ENCODE measurements at places on chromosomes 4 and X.
A peak's percentile ranks its signal among the peaks of the same experiment; 100 is the strongest.

- DNase-seq, result no peak
These were observed 19.8 kb upstream of the FAM9A start for GRCh38 chrX:8820910-8821527.

GRCh38 chr4:125728568-125728967 is 413.8 kb downstream of the FAT4 start:
- no peak for DNase-seq

DNA sequence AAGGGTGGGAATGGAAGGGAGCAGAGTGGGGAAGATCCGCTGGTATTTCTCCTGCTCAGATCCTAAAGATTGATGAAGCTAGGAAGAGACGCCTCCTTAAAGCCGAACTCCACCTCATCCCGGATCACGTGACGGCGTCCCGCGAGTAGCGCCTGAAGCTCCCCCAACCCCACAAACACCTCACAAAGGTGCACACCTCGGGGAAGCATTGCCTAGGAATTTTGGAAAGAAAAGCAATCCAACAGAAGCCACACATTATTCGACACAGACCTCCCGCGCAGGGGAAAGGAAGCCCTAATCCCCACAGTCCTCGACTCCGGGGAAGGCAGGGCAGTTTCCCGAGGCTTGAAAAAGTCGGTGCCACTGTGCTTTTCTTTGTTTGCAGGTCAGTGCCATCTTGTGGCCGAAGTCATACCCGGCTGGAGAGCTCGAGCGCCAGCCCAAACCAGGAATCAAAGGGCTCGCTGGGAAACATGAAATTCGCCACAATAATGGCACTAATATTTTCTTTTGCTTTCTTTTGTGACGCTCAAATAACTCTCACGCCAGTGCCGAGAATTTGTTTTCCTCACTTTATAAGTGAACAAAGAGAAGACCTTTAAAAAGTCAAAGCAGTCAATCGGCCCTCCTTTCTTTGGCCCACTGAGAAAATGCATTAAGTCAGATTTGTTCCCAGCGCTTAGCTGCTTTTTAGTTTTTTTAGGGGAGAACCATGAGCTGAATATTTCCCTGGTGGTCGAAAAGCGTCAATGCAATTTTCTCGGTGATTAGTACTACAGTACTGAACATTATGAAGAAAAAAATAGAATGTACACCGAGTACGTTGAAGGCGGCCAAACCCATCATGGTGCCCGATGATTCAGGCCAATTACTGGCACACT is at the start of gene NPY1R:
TSS of gene NPY1R (minus strand) at position 71 of the 881 bp plus-strand sequence. CDS start 6,042 bp downstream, outside the sequence.
- DNase-seq, result peak; percentile 79

DNA sequence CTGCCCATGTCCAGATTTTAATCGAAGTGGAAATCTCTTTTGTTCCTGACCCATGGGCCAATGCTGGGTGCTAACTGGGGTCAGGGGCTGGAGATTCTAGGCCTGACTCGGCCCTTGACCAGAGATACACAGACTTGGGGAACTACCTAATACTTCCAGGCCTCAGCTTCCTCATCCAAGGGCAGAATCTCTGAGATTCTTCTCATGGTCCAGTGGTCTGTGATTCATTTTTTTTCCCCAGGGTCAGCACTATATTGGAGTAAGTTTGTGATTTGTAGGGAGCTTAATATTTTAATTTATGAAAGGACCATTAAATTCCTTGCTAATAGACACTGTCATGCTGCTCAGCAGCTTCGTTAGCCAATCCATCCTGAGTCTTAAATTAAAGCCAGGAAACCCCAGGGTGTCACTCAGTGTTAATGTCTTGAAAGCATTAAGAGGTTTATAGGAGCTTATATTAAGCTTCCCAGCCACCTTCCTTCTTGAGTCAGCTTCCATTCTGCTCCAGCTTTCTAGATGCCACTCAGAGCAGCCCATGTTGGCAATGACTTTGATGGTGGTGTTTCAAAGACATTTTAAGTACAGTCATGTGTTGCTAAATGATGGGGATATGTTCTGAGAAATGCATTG is 27.0 kb upstream of the PROM1 start:
- DNase-seq, result no peak

- DNase-seq, result no peak
These were observed 22.2 kb upstream of the HSPA4L start for GRCh38 chr4:127759893-127760292.

GRCh38 chrX:154750301-154751202 is at the start of gene GAB3:
TSS of gene GAB3 (minus strand) at chrX:154751077. CDS start at chrX:154751025, 52 bp downstream.
- no peak for DNase-seq

GRCh38 chr4:74361671-74362070 is 3.3 kb upstream of the EREG start:
- no peak for DNase-seq

GRCh38 chrX:102849396-102849795 is 87.7 kb upstream of the RAB40AL start:
- DNase-seq, result no peak

DNA sequence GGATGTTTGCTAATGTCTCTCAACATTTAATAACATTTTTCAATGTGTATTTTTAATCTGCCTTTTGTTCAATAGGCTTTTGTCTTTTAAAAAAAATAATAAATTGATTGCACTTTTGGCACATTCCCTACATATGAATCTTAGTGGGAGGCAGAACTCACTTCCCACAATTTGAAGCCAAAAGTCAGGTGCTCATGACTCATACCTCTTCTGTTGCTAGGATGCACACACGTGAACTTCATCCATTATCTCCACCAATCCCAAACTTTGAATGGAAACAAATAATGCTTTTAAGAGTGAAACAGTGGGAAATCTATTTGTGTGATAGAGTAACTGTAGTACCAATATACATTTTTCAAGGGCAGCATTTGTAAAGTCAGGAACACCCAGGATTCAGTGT is 260.5 kb downstream of the IQCM start:
- no peak for DNase-seq

All from colonic mucosa (tissue), 4 donors.